Fibroblast of lung (primary cell): ENCODE measurements at places on chromosomes 4 and X. TPM values are rescaled to one million over a fixed set of nuclear protein-coding genes. Genes with fewer than 3 reads are reported as not detected.

Gene PRDM8
- total RNA-seq, result 2.6 and 8.8 TPM in 2 replicates

GRCh38 chrX:119041175-119041574 lies 31.6 kb upstream of the CT47C1 start:
- peak; percentile 87 for DNase-seq

DNA sequence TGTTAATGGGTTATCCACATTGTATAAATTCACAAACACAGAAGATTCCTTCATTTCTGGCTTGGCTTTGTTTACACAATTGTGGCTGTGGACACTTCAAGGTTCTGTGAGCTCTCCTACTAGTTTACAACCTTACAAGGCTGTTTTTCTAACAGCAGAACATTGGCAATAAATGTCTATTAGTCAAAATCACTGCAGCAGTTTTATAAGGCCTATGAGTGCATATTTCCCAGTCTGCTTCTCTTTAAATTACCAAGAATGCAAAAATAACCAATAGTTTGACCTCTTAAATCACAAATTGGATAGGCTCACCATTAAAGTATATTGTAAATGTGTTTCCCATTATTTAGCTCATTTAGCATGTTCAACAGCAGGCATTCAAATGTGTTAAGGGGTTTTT lies 239.2 kb downstream of the DKK2 start:
- DNase-seq, result no peak

DNA sequence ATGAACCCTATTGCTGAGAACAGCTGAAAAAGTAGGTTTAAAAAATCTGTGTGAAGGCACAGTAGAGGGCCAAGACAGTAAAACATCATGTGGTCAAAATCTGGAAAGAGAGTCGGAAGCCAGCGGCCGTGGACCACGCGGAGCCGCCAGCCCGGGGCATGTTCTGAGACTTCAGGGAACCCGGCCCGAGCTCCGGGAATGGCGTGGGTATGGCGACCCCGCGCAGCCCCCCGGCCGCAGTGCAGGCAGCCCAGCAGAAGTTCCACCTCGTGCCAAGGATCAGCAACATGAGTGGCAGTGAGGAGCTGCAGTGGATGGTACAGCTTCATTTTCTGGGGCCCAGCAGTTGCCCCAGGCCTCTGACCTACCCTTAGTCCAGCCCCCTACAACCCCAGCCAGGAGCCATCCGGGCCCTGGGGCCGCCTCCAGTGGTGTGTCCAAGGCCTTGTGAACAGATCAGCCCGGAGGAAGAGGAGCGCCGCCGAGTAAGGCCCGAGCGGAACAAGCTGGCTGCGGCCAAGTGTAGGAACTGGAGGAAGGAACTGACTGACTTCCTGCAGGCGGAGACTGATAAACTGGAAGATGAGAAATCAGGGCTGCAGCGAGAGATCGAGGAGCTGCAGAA lies 94.2 kb downstream of the LARP1B start:
- no peak for DNase-seq

- peak; percentile 77 for DNase-seq
These were observed 110.8 kb downstream of the AFAP1 start for GRCh38 chr4:7828793-7829301.

DNA sequence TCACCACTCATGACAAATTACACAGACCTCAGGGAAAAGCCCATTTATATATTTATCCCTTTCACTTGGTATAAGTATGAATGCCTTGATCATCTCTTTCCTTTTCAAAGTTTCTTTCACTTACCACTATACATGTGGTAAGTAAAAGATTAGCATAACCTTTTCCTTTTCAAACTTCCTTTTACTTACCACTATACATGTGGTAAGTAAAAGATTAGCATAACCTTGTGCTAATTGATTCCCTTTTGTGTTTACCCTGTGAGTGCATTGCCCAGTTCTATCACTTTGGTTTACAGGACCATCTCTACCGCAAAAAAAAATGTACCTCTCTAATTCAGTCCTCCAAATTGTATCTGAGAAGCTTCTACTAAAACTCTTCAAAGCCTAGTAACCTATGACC lies 32.7 kb upstream of the TCEANC start:
- no peak for DNase-seq

Gene CT55
- total RNA-seq, result not detected in 2 replicates

DNA sequence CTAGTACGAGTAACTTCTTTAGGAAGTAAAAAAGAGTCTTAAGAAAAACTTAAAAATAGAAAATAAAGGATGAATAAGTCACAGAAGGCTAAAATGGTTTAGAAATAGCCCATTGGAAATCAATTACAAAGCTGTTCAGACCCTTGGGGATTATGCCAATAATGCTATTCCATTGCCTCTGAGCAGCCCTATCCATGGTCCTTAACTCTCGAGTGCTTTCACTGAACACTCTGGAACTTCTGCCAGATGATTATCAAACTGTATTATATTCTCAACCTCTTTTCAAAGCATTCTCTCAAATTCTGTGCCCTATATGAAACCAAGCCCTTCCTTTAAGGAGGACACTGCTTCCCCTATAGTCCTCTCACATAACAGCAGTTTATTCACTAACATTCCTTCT lies 17.0 kb downstream of the SLC9B1 start:
- DNase-seq, result peak; percentile 27

DNA sequence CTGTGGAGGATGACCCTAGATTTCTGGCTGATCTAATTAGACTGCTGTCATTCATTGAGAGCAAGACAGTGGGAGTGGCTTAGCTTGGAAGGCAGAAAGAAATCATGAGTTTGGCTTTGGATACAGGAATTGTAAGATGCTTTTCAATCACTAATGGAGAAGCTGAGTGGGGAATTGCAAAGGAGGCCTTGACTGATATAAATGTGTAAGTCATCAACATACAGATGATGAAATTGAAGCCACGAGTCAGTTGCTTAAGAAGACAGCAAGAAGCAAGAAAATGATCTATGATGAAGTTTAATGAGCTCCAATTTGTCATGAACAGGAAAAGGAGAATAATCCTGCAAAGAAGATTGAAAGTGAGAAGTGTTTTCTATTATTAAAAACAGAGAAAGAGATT lies 136.7 kb upstream of the C1QTNF7 start:
- no peak for DNase-seq

Gene SLC6A8
- total RNA-seq, result 9.8 and 11.1 TPM in 2 replicates

DNA sequence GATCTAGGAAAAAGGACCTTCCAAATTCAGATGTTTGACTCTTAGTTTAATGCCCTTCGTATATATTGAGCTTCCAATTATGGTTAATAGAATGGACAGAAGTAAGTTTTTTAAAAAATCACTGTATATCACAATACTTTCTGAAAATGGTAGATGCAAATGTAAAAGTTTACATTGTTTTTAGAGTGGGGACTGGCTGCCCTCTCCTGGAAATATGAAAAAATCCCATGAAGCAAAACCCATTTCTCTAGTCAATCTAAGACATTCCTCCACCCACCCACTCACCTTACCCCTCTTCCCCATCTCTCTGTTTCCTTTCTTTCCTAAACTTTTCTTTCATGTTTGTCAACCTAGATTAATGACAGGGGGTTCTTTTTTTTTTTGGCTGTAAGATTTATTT lies 134.5 kb downstream of the ARHGAP6 start:
- peak; percentile 3 for DNase-seq

- no peak for DNase-seq
These were observed 84.8 kb upstream of the WDR44 start for GRCh38 chrX:118261151-118261550.

DNA sequence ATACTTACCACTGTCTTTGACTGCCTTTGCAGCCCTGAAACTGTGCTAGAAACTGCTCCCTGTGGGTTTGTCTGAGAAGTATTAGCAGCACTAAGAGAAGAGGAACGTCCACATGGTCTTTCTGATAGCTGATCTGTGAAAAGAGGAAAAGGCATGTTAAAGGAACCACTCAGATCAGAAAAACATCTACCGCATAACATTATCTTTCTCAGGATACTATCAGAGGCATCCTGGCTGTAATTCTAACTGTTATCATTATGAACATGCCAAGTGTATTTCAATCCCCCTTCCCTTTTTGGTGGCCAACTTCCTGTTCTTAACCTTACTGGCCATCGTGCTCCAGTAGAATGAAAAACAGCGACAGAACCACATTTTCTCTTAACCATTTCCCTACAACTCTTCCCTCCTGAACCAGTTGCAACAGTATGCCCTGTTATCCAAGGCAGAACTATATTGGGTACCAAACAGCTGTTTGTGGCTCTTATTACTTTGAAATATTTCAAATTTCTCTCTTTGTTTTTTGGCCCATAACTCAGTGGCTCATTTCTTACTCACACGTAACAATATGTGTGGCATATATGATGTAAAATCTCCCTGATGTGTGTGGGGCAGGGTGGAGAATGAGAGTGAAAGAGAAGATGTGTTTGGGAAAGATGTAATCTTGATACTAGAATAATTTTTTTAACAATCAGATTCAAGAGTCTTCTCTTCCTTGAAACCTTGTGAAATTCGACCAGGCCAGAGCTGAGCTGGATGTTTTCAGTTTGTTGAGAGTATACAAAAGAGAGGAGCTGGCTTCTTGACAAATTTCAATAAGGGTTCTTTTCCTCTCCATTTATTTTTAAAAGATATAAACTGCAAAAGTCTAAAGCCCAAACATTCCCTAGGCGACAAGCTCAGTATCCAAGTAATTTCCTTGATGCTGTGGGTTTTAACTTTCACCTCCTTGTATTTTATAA lies 35.2 kb downstream of the ARHGEF6 start:
- DNase-seq, result peak; percentile 33

- no peak for DNase-seq
These were observed 34.5 kb downstream of the ATP11C start for GRCh38 chrX:139898334-139898733.

Gene MTMR8
- 0.66 and 1.0 TPM in 2 replicates for total RNA-seq

Gene FRMPD3
- total RNA-seq, result under 0.01 TPM in 1 of 2 replicates, not detected in the other
